ENCODE measurements at places on chromosomes 11 and 22.

- no peak for DNase-seq
Observed at GRCh38 chr11:96179905-96180304, 163.1 kb downstream of the MAML2 start.

GRCh38 chr11:3002351-3002861 is 10.3 kb upstream of the NAP1L4 start:
- no peak for DNase-seq

- DNase-seq, result no peak
Observed at GRCh38 chr11:71962428-71963038, 33.7 kb downstream of the RNF121 start.

DNA sequence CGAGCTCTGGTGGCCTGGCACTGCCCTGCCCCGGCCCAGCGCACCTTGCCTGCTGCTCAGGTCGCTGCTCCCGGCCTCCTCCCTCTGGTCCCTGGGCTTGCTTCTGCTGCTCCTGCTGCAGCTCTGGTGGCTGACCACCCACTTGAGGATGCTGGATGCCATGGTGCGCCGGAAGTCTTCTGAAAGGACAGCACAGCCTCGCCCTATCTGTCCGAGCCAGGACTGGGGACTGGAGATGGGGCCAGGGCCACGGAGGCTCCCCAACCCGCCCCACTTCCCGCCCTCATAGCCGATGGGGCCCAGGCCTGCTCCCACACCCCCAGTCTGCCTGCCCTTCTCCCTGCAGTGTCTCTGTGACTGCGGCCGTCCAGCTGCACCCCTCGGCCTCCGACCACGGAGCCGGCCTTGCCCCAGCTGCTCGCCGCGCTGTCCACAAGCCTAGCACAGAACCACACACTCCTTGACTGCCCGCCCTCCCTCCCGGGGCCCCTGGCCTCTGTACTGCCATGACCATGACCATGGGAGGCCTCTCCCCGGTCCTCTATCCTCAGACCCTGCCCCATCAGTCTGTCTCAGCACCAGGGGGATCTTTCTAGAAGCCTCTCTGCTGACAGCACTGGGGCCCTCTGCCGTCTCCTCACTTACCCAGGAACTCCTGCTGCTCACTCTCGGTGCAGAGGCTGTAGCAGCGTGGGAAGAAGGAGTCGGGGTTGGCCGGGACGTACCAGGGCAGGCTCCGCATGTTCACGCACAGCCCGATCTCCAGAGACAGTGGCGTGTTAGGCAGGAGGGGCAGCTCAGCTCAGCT is 12.7 kb downstream of the TTLL8 start:
- DNase-seq, result no peak

DNA sequence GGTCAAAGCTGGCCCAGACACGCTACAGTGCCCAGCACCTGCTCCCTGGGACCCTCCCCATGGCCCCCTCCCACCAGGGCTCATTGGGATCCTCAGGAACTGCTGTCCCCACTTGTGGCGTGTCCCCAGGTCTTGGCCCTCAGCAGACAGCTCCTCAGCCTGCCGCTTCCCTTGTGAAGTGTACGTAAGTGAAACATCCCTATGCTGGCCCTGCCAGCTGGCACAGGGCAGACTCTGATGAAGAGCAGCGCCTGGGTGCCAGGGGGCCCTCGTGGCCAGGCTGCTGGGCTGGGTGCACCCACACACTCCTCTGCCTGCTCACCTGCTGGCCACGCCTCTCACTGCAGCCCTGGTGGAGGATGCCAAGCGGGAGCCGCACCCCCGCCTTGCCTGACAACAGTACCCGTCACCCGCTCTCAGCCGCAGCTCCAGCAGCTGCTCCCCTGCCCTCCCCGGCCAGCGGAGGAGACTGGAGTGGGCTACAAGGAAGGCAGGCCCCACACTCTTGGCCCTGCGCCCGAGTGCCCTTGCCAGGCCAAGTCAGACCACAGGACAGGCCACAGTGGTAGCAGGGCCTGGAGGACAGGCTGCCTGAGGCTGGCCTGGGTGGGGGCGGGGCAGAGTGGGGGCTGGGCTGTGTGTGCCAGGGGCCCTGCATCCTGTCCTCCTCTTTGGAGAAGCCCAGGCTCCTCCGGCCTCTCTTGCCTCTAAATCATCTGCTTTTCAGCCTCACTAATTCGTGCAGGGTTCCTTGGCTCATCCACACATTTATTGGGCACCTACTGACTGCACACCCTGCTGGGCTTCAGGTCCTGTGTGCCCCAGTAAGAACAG is 39.5 kb downstream of the IGF2 start:
- DNase-seq, result no peak

DNA sequence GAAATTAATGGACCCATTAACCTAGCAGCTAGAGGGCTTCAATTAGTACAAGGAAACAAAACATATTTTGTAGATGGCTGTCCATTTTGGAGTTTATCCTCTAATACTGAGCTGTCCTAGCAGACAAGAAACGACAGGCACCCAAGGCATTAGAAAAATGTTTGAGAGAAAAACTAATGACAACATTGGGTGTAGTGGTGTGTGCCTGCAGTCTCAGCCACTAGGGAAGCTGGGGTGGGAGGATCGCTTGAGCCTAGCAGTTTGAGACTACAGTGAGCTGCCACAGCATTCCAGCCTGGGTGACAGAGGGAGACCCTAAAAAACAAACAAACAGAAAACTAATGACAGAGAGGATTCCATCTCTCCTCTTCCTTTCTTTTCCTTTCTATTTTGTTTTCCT is 1.5 kb downstream of the A4GALT start:
- no peak for DNase-seq

Measured in activated T-cell treated with anti-CD3 and anti-CD28 coated beads for 1 hour (primary cell).